Neural progenitor cell (in vitro differentiated cells): ENCODE measurements at places on chromosomes 12 and 14.

- no peak for DNase-seq
Observed at GRCh38 chr14:31781578-31781977, 220.4 kb downstream of the NUBPL start.

- peak; percentile 61 for DNase-seq
Observed at GRCh38 chr12:107522692-107523477, 162.7 kb upstream of the PWP1 start.

DNA sequence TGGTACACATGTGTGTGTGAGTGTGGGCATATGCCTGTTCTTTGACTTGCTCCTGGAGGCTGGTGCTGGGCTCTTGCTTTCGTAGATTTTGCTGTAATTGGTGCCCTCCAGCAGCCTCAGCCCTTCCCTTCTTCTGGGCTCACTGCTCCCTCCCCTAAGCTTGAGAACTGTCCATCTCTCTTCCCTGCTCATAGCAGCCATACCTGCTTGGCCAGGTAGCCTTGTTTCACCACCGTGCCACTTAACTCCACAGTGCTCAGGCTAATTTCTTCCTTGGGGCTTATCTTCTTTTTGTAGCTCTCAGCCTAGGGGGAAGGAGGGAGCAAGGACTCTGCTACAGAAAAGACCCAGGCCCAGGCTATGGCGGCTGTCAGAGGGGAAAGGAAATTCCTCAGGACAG is 19.8 kb downstream of the PLEK2 start:
- no peak for DNase-seq

GRCh38 chr12:122067966-122068365 is 10.6 kb upstream of the MLXIP start:
- DNase-seq, result no peak

GRCh38 chr12:50190859-50191258 is 23.7 kb upstream of the CERS5 start:
- DNase-seq, result no peak
